ENCODE measurements at places on chromosomes 12 and 14. TPM values are rescaled to one million over a fixed set of nuclear protein-coding genes. Genes with fewer than 3 reads are reported as not detected.

The GSC gene
- total RNA-seq: 0.91 TPM

The ALDH2 gene
- total RNA-seq: 195 TPM

GRCh38 chr12:4806439-4807115, 86.4 kb downstream of the GALNT8 start:
- peaks cover 38% of the 10 kb centered on the region for H3K27me3 ChIP-seq
- H3K36me3 ChIP-seq: no peaks in the 10 kb centered on the region
- H3K27ac ChIP-seq: no peak overlapping the region
- no peak overlapping the region for H3K4me3 ChIP-seq

DNA sequence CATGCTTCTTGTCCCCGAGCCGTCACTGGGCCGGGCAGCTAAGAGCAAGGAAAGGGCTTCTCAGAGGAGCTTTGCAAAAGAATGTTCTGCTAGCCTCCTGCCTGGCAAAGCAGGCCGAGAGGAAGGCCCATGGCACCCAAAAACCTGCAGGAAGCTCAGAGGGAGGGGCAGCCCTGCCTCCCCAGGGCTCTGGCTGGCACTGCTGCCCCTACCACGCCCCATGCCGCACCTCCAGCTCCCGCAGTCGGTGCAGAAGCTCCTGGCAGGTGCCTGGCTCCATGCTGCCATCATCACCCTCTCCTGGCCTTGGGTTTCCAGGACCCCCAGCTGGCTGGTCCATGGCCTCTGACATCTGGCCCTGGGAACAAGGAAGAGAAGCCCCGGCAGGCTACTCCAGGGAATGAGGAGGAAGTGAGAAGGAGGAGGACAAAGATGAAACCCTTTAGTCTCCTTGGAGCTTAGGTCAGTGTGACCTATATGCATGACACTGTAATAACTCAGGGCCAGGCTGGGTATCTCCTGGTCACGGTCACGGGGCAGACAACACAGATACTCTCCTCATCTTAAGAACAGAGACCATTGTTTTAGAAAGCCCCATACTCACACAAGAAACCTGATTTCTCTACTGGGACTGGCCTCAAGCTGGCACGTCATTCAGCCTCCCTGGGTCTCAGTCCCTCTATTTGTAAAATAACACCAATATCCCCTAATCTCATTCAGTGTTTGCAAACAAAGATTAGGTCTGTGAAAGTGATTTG, 24.3 kb downstream of the NCKAP5L start:
- no peak for DNase-seq
- peaks cover 26% of the 10 kb centered on the region for H3K4me1 ChIP-seq
- no peak overlapping the region for H3K27ac ChIP-seq

DNA sequence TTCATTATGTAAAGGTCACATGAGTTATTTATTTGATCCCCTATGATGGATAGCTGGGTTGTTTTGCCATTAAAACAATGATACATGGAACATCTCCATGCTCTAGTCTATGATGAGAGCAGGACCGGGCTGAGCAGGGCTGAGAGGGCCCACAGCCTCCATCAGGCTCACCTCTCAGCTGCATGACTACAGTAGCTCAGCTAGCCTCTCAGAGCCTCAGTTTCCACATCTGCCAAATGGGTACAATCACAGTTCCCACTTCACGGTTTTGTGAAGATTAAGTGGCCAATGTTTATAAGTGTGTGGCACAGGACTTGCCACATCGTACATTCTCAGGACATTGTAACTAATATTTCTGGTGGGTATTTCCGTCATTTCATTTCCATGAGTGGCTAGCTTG, 19.9 kb upstream of the MYL2 start:
- H3K4me3 ChIP-seq: no peak overlapping the region
- no peak overlapping the region for H3K27ac ChIP-seq
- peaks cover 7% of the 10 kb centered on the region for H3K4me1 ChIP-seq
- H3K27me3 ChIP-seq: no peaks in the 10 kb centered on the region
- no peaks in the 10 kb centered on the region for H3K36me3 ChIP-seq

Data from esophagus muscularis mucosa (tissue), 4 donors.